Activated naive CD8-positive, alpha-beta T cell treated with anti-CD3 and anti-CD28 coated beads for 36 hours (primary cell): ENCODE measurements at places on chromosomes 7 and 10. TPM values are rescaled to one million over a fixed set of nuclear protein-coding genes. Genes with fewer than 3 reads are reported as not detected.

Gene ADARB2
- total RNA-seq: not detected

GRCh38 chr7:134427896-134428295 lies 31.0 kb downstream of the AKR1B1 start:
- no peak for DNase-seq

DNA sequence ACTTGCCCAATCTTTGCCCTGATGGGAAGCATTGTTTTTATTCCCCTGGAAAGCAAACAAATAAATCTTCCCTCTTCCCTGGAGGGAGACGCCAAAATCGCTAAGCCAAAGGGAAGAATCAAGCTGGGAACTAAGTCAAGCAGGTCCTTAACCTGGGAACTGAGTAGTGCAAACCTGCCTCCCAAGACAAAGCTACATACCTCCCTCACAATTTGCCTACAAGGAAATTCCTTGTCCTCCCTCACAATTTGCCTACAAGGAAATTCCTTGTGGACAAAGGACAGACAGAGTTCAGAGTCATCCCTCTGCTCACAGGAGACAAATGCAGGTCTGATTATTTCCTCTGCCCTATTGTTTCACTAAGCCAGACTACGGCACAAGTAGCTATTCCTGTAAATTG lies 50.5 kb downstream of the SPOCK2 start:
- DNase-seq: no peak

GRCh38 chr10:133379801-133380666 lies 972 bp downstream of the PAOX start:
- no peak for DNase-seq

GRCh38 chr10:7306147-7306546 lies 104.7 kb downstream of the SFMBT2 start:
- no peak for DNase-seq

Gene AOAH
- total RNA-seq: 7.1 TPM

Gene NRBF2
- total RNA-seq: 27.6 TPM

DNA sequence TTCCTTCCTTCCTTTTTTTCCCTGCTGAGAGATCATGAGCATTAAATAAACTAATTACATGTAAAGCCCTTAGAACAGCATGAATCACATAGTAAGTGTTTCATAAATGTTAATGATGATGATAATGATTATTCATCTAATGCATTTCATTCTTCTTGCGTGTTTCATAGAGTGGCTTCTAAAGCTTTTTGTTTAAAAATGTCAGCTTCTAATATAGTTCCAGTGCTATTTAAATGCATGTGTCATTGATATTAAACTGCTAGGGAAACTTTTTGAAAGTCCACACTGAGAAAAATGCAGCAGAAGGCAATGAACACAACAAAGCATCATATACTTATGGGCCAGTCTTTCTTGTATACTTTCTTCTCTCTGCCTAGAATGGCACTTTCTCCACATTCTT lies 894.8 kb downstream of the REEP3 start:
- no peak for DNase-seq

Gene PDE6C
- total RNA-seq: not detected

DNA sequence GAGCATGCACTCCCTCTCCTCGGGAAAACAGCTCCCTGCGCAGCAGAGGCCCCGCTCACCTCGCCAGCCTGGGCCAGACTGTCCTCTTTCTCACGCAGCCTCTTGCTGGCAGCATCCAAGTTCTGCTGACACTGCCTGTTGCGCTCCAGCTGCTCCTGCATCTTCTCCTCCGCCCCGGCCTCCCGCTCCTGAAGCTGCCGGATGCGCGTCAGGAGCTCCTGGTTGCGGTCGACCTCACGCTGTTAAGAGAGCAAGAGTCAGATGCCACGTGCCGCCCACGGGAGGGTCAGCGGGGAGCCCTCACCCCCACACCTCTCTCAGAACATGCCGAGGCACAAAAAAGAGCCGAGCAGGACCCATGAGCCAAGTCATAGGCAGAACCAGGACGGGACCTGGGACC lies 10.2 kb downstream of the MAD1L1 start:
- DNase-seq: no peak

DNA sequence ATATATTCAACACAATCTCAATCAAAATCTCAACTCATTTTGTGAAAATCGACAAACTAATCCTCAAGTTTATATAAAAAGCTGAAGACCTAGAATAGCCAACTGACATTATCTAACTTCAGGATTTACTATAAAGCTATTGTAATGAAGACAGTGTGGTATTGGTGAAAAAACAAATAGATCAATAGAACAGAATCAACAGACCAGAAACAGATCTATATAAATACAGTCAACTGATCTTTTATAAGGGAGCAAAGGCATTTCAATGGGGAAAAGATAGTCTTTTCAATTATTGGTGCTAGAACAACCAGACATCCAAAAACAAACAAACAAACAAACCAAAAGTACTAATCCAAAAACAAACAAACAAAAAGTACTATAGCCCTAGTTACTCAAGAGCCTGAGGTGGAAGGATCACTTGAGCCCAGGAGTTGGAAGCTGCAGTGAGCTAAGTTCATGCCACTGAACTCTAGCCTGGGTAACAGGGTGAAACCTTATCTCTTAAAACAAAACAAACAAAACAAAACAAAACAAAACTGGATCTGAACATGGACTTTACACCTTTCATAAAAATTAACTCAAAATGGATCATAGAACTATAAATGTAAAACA lies 26.6 kb upstream of the AKR1D1 start:
- DNase-seq: no peak

Gene PRKG1
- not detected for total RNA-seq

Gene NME8
- not detected for total RNA-seq

GRCh38 chr7:134859783-134860182 lies 80.3 kb downstream of the CALD1 start:
- no peak for DNase-seq

Gene LEP
- not detected for total RNA-seq

DNA sequence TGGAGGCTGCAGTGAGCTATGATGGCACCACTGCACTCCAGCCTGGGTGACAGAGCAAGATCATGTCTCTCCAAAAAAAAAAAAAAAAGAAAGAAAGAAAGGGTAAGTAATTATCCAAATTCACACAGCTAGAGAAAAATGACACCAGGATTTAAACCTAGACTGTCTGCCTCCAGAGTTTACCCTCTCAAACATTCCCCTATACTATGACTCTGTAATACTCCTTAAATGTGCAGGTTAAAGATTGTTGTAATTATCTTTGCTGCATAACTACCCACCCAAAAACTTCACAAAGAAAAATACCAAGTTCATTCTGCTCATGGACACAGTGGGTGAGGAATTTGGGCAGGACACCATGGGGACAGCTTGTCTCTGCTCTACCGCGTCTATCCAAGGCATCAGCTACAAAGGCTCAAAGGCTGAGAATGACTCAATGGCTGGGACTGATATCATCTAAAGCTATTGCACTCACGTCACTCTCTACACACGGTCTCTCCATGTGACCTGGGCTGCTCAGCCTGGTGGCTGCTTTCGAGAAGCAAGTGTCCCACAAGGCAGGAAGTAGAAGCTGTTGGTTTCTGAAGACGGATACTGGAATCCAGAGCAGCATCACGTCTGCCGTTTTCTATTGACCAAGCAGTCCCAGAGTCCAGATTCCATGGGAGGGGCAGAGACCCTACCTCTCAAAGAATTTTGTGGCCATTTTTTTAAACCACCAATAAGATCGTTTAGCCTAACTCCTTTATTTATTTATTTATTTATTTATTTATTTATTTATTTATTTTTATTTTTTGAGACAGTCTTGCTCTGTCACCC lies 185.7 kb upstream of the AUTS2 start:
- DNase-seq: peak; percentile 12

GRCh38 chr10:11611248-11612020 lies at the start of gene USP6NL:
USP6NL (minus strand) TSS chr10:11611650; CDS start chr10:11597634, 14,016 bp downstream.
- peak; percentile 68 for DNase-seq

- DNase-seq: no peak
These were observed 647.6 kb downstream of the TNS3 start for GRCh38 chr7:46934198-46934825.

DNA sequence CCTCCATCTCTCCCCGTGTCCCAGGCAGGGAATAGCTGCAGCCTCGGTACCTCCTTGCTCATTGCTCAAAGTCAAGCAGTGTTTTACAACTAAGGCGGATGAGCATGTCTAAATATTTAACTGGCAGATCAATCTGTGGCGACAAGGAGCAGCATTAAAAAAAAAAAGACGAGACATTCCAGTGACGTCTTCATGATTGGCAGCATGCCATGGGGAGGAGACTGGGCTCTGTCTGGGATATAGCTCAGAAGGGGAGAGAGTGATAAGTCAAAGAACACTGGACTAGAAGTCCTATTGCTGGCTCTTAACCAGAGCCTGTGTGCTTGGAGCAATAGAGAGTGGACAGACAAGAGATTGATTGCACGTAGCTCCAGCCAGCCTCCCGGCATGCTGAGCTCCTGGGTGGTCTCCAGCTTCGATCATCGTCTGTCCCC lies 287.5 kb upstream of the PODXL start:
- no peak for DNase-seq

GRCh38 chr7:101819913-101820522 lies 2.6 kb downstream of the CUX1 start:
- no peak for DNase-seq

GRCh38 chr10:8588135-8588534 lies 533.6 kb downstream of the GATA3 start:
- DNase-seq: no peak

Gene UCN3
- not detected for total RNA-seq

DNA sequence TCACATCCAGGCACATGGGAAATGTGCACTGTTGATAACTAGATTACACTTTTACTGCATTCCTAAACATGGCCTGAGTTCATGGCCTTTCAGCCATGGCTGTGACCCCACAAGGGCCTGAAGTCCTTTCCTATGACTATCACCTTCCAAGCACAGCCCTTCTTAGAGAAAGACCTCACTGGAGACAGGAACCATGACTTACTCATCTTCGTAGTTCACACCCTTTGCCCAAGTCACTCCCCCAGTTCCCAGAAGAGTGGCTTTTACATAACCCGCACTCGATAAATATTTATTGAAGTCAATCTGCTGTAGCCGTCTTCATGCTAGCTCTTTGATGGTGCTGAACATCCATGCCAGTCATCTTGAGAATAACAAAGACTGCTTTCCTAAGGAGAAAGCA lies 632.5 kb upstream of the NRP1 start:
- no peak for DNase-seq

GRCh38 chr10:2618690-2619089 lies 448.7 kb upstream of the PFKP start:
- DNase-seq: no peak
